Pancreas (tissue), 10 donors: ENCODE measurements at places on chromosomes 3 and 15. TPM values are rescaled to one million over a fixed set of nuclear protein-coding genes. Genes with fewer than 3 reads are reported as not detected.

DNA sequence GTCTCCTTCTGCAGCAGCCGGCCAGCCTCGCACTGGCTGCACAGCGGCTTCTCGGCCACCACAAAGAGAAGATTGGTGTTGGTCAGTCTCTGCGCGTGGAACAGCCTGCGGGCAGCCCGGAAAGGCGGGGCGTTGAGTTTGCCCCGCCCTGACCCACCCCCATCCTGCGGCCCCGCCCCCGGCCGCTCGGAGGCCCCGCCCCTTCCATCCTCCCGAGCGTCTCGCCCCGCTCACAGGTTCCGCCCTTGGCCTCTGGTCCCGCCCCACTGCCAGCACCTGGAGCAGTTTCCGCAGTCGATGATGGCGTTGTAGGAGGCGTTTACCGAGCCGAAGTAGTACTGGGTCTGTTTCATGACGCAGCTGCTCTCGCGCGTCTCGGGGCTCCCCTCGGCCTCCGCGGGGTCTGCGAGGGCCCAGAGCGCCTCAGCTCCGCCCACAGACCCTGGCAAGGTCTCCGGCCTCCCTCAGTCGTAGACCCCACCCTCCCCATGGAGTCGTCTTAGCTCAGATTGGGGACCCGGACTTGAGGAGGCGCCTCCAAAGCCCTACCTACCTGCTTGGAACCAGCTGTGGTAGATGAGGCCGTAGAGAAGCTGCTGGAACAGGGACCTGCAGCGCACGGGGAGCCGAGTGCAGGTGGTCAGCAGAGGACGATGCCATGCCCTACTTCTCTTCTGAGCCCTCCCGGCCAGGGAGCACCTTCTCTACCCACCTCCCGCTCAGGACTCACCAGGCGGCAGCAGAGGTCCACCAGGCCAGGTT is 5.9 kb upstream of the TMEM115 start:
- DNase-seq, result peak; percentile 97
- H3K27ac ChIP-seq, result peak overlapping the region; percentile 63
- no peaks in the 10 kb centered on the region for H3K36me3 ChIP-seq
- H3K4me1 ChIP-seq, result no peaks in the 10 kb centered on the region

GRCh38 chr3:147975165-147975564 is 566.0 kb downstream of the ZIC1 start:
- H3K27me3 ChIP-seq, result no peaks in the 10 kb centered on the region
- H3K4me3 ChIP-seq, result no peak overlapping the region
- no peaks in the 10 kb centered on the region for H3K36me3 ChIP-seq
- H3K4me1 ChIP-seq, result no peaks in the 10 kb centered on the region
- no peak overlapping the region for H3K27ac ChIP-seq

DNA sequence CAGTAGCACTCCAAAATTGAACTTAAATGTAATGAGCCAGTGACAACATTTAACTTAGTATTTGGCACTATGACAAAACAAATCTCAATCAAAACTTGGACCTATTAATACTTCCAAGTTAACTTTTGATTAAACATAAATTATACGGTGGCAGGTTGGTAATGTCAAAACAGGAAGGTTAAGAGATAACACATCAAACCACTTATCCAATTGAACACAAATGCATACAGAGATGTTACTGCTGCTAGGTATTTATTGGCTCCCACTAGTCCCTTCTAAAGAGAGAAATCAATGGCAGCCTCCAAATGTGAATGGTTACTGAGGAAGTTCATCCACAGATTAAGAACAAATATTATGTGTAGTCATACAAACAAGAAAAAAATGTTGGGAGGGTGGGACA is 1.8 kb downstream of the GSK3B start:
- peaks cover 26% of the 10 kb centered on the region for H3K4me1 ChIP-seq
- H3K27me3 ChIP-seq, result no peaks in the 10 kb centered on the region
- peak overlapping the region; percentile 61 for H3K4me3 ChIP-seq

- H3K4me3 ChIP-seq, result no peak overlapping the region
- no peak for DNase-seq
- no peak overlapping the region for H3K27ac ChIP-seq
- no peaks in the 10 kb centered on the region for H3K4me1 ChIP-seq
- H3K27me3 ChIP-seq, result no peaks in the 10 kb centered on the region
- no peaks in the 10 kb centered on the region for H3K36me3 ChIP-seq
Observed at GRCh38 chr3:150890295-150890694, 14.9 kb downstream of the MINDY4B start.

- no peak for DNase-seq
- no peaks in the 10 kb centered on the region for H3K36me3 ChIP-seq
- no peak overlapping the region for H3K27ac ChIP-seq
- H3K4me1 ChIP-seq, result no peaks in the 10 kb centered on the region
- H3K27me3 ChIP-seq, result no peaks in the 10 kb centered on the region
- H3K4me3 ChIP-seq, result no peak overlapping the region
Observed at GRCh38 chr15:100002086-100002620, 268.9 kb upstream of the LYSMD4 start.

- no peaks in the 10 kb centered on the region for H3K27me3 ChIP-seq
- H3K4me3 ChIP-seq, result no peak overlapping the region
- H3K36me3 ChIP-seq, result no peaks in the 10 kb centered on the region
- no peak overlapping the region for H3K27ac ChIP-seq
- DNase-seq, result no peak
Observed at GRCh38 chr3:86929046-86929445, 61.9 kb downstream of the VGLL3 start.

DNA sequence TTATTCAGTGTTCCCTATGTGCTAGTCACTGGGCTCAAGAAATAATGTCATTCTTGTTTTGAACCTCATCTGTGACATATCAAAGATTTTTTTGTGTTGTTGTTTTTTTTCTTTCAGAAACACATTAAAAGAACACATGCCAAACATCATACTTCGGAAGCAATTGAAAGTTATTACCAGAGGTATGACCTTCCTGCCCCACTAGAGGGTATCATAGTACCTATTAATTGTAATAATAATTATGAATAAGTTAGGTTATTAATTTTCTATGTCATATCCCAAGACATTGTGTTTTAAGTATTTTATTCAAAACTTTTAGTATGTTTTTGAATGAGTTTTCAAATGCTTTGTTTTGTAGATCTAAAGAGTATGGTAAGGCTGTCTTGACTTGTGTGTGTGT is 65.7 kb downstream of the CDIN1 start:
- H3K27ac ChIP-seq, result no peak overlapping the region
- no peaks in the 10 kb centered on the region for H3K36me3 ChIP-seq
- H3K4me3 ChIP-seq, result no peak overlapping the region
- DNase-seq, result no peak
- H3K4me1 ChIP-seq, result no peaks in the 10 kb centered on the region
- H3K27me3 ChIP-seq, result no peaks in the 10 kb centered on the region

GRCh38 chr3:15175605-15176004 is 30.4 kb upstream of the CAPN7 start:
- no peak overlapping the region for H3K4me3 ChIP-seq
- no peaks in the 10 kb centered on the region for H3K27me3 ChIP-seq
- no peak for DNase-seq
- no peaks in the 10 kb centered on the region for H3K4me1 ChIP-seq
- no peaks in the 10 kb centered on the region for H3K36me3 ChIP-seq

DNA sequence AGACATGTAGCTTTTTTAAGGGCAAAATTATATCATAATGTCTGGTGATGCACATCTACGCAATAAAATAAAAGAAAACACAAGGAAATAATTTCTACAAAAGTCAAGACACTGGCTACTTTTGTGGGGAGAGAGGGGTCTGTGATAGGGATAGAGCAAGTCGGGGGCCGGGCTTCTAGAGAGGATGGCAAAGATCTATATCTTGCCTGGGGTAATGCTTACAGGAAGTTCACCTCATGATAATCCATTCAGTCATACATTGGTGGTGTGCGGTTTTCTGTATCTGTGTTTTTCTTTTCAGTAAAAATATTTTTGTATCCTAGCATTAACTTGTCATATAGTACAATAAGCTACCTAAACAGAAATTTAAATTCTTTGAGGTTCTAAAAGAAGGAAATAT is 178.8 kb downstream of the ARRDC4 start:
- no peaks in the 10 kb centered on the region for H3K4me1 ChIP-seq
- H3K27me3 ChIP-seq, result no peaks in the 10 kb centered on the region
- DNase-seq, result no peak
- H3K4me3 ChIP-seq, result no peak overlapping the region
- no peaks in the 10 kb centered on the region for H3K36me3 ChIP-seq

GRCh38 chr15:35078221-35078915 is 6.7 kb downstream of the NANOGP8 start:
- H3K36me3 ChIP-seq, result no peaks in the 10 kb centered on the region
- H3K4me3 ChIP-seq, result no peak overlapping the region
- no peaks in the 10 kb centered on the region for H3K27me3 ChIP-seq
- no peak overlapping the region for H3K27ac ChIP-seq

- no peak overlapping the region for H3K4me3 ChIP-seq
- H3K27me3 ChIP-seq, result no peaks in the 10 kb centered on the region
- no peak overlapping the region for H3K27ac ChIP-seq
- DNase-seq, result no peak
Observed at GRCh38 chr15:69669446-69669845, 216.8 kb downstream of the RPLP1 start.

DNA sequence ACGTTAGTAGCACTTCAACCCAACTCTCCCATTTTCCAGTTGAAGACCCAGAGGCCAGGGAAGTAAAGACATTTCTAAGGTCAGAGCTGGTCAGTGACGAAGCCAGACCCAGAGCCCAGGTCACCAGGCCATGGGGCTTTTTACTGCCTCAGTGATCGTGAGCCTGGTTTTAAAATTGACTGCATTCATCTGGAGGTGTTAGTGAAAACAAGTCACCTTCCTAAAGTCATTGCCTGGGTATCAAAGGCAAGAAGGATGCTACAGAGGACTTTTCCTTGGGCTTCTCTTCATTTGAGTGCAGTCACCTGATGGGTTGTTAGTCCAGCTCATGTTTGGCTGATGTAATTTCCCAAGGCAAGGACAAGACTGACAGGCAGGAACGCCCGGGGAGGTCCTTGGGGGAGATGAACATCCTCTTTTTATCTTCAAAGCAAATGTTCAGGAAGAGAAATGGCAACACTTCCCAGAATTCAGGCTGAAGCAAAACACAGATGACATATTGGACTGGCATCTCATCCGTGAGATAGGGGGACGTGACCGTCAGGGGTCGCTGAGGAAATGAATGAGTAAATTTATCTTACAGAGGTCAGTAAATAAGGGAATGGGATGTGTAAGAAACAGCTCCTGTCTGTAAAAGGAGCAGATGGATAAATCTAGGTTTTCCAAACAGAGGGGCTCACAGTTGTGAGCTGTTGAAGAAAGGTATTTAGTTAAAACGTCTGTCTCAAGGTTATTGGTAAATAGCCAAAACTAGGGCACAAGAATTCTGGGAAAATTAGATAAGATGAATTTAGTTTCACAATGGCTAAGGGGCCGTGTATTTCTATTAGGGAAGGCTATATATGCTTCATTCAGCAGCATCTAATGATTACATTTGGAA is 201.2 kb downstream of the OPA1 start:
- H3K4me3 ChIP-seq, result no peak overlapping the region
- H3K4me1 ChIP-seq, result peaks cover 31% of the 10 kb centered on the region
- no peaks in the 10 kb centered on the region for H3K36me3 ChIP-seq
- no peak for DNase-seq

DNA sequence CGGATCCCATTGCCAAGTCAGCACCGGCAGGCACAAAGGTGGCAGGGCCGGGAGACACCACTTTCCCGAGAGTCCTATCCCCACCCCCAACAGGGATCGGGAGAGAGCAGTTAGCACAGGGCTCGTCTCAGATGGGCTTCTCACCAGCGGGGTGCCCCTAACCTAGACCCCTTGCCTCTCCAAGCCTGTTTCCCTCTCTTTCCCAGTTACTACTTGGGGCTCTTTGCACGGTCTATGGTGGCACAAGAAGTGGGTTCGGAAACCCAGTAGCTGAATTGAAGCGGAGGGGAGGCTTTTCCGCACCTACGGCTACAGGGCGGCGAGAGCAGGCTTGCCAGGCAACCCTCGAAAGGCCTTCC is 383 bp upstream of the EFCC1 start:
- H3K4me1 ChIP-seq, result no peaks in the 10 kb centered on the region
- no peak for DNase-seq
- no peak overlapping the region for H3K27ac ChIP-seq
- H3K4me3 ChIP-seq, result peak overlapping the region; percentile 33

DNA sequence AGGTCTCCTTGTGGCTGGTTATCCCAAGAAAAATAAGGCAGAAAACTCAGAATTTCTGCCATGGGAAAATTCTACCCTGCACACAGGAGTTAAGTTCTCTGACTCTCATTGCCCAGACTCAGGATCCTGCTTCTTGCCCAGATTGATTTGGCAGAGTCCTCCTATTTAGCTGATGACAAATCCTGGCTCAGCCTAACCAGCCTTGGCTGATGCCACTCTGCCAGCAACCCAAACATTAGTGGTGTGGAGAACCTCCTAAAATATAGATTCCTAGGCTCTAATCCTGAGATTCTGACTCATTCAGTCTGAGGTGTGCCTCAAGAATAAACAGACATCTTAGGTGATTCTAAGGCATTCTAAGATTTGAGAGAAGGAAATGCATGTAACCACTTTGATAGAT is 60.5 kb upstream of the ACTC1 start:
- H3K4me1 ChIP-seq, result no peaks in the 10 kb centered on the region
- H3K36me3 ChIP-seq, result no peaks in the 10 kb centered on the region
- H3K4me3 ChIP-seq, result no peak overlapping the region
- peak; percentile 27 for DNase-seq
- H3K27ac ChIP-seq, result no peak overlapping the region
- H3K27me3 ChIP-seq, result no peaks in the 10 kb centered on the region

- DNase-seq, result no peak
- no peaks in the 10 kb centered on the region for H3K36me3 ChIP-seq
- no peak overlapping the region for H3K27ac ChIP-seq
- H3K4me1 ChIP-seq, result no peaks in the 10 kb centered on the region
- no peaks in the 10 kb centered on the region for H3K27me3 ChIP-seq
Observed at GRCh38 chr3:19093084-19093483, 55.2 kb upstream of the KCNH8 start.

ANO10 gene
- 9.6 TPM for total RNA-seq

ADAMTS7 gene
- 0.79 TPM for total RNA-seq

SLC6A1 gene
- 0.34 TPM for total RNA-seq

GOLGA6L4 gene
- 3.0 TPM for total RNA-seq

PYGO1 gene
- total RNA-seq, result 1.8 TPM

BFSP2 gene
- not detected for total RNA-seq

LRRC2 gene
- total RNA-seq, result 2.2 TPM

WDR76 gene
- 3.3 TPM for total RNA-seq

SERPINI1 gene
- 23.4 TPM for total RNA-seq

GOLGA6D gene
- total RNA-seq, result not detected
